Tibial nerve (tissue), 4 donors: ENCODE measurements at places on chromosomes 2 and 18. TPM values are rescaled to one million over a fixed set of nuclear protein-coding genes. Genes with fewer than 3 reads are reported as not detected.

Gene LYG1
- 2.5 TPM for total RNA-seq

Gene CELF4
- not detected for total RNA-seq

Gene TDRD15
- not detected for total RNA-seq

DNA sequence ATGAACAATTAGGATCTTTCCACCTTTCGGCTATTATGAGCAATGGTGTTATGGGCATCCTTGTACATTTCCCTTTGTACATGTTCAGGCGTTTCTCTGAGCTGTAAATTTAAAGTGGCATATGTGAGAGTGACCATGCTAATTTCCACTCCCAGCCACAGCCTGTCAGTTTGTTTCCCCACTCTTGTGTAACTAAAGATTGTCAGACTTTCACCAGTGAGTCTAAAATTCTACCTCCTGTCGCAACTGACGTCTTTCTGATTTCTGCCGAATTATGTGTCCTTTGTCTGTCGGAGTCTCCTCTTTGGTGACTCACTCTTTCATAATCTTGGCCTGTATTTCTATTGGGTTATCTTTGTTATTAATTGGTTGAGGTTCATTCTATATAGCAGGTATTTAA, 50.7 kb downstream of the TRAPPC12 start:
- no peak for DNase-seq

- DNase-seq = no peak
Observed at GRCh38 chr2:71794611-71795010, 341.2 kb downstream of the DYSF start.

DNA sequence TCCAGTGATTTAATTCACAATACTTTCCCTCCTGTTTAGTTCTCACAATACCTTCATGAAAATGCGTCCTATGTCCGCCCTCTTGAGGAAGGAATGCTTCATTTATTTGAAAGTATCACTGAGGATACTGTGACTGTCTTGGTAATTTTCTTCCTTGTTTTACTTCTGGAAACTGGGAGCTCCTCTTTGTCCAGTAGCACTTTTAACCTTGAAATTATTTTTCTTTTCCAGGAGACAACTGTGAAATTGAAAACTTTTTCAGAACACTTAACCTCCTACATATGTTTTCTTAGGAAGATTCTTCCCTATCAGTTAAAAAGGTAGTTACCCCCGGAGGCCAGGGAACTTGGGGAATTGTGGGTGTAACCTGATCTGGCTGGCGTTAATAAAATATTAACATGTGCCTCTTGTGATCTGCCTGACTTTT, 58.9 kb upstream of the STON1 start:
- DNase-seq = peak; percentile 58
